NCI-H2107 (cell line): ENCODE measurements at places on chromosomes 7 and 10.

GRCh38 chr7:19392246-19392645, 247.0 kb upstream of the FERD3L start:
- DNase-seq = no peak

DNA sequence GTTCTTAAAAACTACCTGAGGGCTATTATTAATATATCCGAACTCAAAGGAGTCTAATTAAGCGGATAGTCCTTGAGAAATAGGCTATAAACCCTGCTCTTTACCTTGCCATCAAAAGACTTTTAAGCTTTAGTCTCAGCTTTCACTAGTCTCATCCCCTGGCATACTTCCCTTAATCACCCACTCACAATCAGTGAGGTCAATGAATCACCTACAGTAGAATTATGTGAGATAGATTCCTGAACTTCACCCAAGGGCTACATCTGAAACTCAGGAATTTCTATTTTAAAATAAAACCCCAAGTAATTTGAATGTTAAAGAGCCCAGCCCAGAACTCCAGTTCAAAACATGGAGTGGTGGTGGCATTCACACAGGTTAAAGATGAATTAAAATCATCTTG, 108.7 kb downstream of the ETV1 start:
- DNase-seq = no peak

- peak; percentile 39 for DNase-seq
Observed at GRCh38 chr7:139992353-139993044, 70.3 kb downstream of the PARP12 start.

DNA sequence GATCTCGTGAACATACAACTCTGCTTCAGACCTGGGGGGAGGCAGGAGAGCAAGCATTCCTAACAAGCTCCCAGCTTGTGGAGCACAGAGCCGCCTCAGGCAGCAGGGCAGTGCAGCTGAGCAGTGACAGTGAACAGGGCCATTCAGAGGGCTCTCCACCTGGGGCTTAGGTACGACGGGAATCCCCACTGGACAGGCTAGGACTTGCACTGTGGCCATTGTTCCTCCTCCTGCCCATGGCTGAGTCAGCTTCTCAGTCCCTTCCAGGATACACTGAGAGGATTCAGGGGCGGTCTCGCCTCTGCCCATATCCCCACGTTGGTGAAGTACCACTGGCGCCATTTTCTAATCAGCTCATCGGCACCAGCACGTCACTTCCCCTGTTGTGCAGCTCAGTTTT, 71.1 kb downstream of the FIGNL1 start:
- no peak for DNase-seq

DNA sequence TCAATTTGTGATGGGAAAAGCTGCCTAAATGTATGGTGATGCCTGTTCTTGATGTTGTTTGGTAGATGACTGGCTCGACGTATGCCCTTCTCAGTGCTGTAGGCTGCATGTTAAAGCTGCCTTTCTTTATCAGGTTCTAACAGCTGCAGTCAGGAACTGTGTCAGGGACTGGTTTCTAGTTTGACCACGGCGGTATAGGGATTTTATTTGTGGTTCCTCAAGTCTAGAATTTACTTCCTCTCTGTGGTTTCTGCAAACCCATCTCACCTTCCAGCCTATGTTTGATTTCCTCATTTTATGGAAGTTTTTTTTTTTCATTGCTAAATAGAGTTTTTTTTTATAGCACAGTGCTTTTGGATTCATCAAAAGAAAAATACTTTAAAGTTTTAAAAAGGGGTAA, 26.5 kb downstream of the LMTK2 start:
- DNase-seq = no peak

DNA sequence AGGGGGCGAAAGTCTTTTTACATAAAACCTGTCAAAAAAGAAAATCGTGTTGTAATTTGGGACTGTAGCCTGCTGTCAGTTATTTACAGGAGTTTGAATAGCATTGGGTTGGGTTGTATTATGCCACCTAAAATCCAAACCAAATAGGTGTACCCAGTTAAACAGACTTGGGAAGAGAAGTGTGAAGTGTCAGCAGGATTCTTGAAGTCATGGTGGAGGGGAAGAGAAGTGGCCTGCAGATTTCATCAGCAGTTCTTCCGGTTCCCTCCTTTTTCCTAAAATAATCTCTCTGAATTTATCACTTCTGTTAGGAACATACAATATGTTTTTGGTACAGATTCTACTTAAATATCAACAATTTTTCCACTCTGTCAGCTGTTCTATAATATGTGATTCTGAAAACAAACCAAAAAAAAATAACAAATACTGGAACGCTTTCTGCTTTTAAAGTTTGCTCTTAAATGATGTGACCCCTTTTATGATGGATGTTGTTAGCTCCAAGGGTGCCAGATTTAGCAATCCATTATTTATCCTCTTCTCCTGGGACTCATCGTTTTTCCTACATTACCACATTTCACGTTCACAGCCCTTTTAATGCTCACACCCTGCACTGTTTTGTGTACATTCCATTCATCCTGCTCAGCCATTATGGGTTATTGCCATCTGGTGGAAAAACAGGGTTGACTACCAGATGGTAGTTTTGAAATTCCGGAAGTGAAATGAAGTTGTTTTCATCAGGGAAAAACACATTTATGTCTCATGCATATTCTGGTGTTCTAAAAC, 18.7 kb upstream of the ARHGAP12 start:
- no peak for DNase-seq

GRCh38 chr7:7931626-7932025, 37.0 kb upstream of the GLCCI1 start:
- no peak for DNase-seq

- DNase-seq = no peak
Observed at GRCh38 chr7:73622909-73623797, 1.2 kb downstream of the MLXIPL start.

DNA sequence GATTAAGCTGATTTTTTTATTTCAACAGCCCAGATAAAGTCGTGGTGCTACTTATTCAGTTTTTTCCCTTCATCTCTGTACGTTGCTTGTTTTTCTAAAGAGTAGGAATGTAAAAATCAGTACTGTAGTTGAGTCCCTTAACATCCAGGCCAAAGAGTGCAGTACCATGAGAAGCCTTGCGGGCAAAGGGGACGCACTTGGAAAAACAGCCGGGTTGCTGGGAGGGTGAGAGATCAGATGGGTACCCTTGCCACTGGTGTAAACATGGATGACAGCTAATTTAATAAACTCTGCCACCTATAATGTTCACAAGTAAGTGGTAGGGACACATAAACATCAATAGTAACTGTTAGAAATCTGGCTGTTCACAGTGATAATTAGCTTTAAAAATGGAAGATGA, 175.9 kb downstream of the POU6F2 start:
- no peak for DNase-seq

GRCh38 chr7:5397736-5398135, 25.9 kb downstream of the TNRC18 start:
- no peak for DNase-seq

GRCh38 chr10:46549171-46550075, 7.0 kb downstream of the GPRIN2 start:
- DNase-seq = no peak

GRCh38 chr7:106045139-106045538, 67.0 kb downstream of the SYPL1 start:
- DNase-seq = no peak

DNA sequence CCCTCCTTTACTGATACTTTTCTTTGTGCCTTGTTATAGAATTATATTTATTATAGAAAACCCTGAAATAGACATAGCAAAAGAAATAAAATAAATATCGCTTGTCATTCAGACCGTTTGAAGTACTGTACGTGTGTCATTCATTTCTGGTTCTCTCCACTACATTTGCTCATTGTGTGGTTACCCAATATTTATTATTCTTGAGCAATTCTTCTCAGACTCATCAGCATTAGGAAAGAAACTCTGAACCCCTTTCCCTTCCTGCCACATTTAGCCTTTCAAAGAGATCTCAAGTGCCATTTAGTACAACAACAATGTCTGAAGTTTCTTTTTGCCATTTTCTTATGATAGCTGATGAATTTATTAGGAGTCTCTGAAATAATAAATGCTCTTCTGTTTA, 154.1 kb downstream of the KIAA1217 start:
- no peak for DNase-seq

- DNase-seq = no peak
Observed at GRCh38 chr10:86316990-86317389, 49.6 kb downstream of the GRID1 start.

DNA sequence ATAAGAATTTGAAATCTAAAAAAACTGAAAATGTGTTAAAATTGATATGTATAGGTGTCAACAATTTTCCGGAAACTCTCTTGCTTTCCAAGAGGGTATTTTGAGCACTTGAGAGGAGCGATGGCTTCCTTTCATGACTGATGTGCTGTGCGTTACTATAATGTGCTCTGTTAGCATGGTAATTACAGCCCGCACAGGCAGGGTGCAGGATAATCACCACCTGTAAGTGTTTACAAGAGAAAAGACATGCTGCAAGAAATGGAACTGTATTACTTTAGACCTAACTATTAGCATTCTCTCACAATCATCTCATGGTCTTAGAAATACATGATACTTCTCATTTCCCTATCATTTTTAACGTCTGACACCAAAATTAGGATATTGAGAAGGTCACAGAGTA, 92.4 kb upstream of the ADARB2 start:
- no peak for DNase-seq

DNA sequence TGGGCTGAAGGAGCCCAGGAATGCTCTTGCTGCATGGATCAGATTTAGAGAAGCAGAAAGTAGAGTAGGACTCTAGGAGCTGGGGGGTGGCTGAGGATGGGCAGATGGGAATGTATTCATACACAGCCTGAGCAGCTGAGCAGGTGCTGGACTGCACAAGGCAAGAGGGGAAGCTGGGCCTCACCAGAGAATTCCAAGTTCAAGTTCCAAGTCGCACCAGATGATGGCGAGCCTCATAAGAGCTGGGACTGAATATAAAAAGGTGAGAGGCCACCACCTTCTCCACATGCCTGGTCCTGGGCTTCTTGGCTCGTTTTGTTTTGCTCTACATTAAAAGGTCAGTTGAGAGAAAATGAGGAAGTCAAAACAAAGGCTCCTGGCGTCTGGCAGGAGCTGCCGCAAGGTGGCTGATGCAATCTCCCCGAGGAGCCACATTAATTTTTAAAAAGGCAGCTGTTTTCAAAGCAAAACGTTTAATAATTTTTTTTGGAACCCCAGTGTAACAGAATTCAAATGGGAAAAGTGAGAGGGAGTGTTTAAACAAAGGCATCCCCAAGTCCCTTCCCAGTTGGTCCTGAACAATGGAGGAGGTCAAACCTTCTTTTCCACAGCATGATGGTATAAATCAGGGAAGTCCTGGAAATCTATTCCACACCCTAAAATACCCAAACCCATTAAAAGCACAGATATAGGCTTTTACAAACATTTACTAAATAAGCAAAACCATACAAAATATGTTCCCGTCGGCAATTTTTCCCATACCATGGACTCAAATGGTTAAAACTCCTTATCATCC, 9.5 kb downstream of the CYREN start:
- DNase-seq = no peak

DNA sequence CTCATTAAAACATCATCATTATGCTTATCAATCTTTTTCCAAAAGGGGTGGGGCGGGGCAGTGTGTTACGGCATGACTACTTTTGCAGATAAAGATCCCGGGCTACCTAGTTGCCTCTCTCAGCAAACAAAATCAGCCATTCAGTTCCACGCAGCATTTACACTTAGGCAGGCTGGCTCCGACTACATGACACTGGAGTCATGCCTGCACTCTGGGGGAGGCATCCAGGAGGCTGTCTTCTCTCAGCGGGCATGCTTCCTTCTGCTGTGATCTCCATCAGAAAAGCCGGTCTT, 193.9 kb upstream of the TCF7L2 start:
- DNase-seq = no peak

GRCh38 chr10:114172216-114172615, 1.8 kb downstream of the CCDC186 start:
- no peak for DNase-seq

DNA sequence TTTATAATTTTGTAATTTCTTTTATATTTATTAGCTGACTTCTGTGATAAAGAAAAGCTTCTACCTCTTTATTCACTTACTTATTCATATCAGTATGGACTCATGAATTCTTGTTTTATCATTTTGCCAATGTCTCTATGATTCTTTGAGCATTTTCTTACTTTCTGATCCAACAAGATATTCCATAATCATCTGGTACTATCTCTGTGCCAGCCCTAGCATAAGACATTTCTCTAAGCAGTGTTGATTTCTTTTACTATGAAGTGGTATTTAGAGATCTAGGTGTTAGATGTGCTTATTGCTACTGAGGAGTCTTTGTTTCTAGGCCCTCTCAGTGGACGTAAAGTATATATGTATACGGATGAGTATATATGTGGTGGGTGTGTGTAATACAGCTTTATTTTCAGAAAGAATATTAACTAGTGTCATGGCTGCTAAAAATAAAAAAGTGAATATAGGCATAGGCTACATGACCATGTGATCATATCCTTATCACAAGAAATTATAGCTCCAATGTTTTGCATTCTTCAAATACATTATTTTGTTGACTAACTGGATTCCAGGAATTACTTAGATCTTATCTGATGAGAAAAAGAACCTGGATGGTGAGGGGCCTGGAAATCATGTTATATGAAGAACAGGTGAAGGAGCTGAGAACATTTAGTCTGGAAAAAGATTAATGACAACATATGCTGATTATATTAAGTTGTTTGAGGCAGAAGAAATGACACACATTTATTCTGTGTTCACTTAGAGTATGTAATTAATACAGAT, 13.1 kb downstream of the PHTF2 start:
- DNase-seq = no peak

DNA sequence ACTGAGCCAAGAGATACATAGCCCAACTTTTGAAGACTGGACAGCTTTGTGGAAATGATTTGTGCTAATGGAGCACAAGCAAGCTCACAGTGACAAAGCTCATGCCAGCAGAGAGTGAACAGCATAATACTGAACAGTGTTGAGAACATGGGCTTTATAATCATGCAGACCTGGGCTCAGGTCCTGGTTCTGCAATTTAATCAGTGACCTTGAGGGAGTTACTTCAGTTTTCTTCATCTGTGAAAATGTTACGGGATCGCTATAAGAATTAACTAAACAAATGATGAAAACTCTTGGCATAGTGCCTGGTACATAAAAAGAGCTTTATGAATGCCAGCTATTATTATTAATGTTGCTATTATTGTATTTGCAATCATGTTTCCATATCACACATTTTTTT, 690.5 kb upstream of the LRRN3 start:
- no peak for DNase-seq

DNA sequence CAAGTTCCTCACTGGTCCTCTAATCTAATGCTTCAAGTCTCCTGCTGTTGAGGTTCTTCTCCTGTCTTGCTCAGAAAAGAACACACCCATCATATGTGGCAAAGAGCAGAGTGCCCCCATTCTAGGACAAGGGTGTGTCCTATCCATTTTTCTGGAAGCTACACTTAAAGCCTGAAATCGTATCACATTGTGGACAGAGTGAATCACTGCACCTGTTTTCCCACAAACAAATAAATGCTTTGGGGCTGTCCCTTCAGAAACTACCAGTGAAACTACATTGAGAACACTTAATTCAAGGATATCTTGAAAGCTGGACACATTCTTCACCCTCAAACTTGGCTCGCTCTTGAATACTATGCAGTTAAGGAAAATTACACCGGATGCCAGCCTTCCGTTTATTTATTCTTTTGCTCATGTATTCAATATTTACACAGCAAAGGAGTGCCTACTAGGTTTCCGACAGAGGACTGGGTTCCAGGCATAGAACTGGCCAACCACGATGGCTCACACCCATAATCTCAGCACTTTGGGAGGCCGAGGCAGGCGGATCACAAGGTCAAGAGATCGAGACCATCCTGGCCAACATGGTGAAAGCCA, 473.0 kb downstream of the GALNT17 start:
- DNase-seq = no peak

GRCh38 chr7:150778738-150779301, 21.3 kb downstream of the TMEM176B start:
- DNase-seq = peak; percentile 42
